CD8-positive, alpha-beta T cell (primary cell): ENCODE measurements at places on chromosomes 1 and 21.

DNA sequence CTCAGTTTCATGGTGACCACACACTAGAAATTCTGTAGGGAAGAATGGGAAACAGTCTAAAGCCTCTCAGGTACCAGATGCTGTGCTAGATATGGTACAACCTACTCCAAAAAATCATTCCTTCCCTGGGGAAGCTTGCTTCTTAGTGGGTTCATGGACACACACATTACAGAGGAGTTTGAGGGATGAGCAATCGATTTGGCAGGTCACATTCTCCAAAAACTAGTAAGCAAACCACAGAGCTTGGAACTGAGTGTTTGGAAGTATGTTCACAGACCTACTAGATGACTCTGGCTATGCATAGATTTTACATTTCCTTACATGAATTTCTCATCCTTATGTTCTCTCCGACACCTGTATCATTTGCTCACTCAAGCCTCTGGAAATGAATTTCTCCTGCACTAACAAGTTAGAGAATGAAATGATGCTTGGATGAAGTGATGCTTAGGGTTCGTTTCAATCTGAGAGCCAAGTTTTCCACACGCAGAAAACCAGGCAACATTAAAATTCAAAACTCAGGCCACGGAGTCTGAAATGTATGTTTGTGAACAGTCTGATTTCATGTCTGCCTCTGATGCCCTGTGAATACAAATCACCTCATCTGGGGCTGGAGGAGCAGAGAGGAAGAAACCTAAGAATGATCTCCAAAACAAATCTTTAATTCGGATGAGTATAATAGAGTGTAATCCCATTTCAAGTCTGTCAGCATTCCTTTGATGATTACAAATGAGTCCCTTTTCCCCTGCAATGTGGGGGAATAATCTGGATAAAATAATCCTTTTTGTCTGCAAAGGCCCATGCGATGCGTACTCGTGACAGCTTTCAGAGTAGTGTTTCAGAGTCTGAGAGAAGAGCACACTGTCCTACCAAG lies 11.0 kb downstream of the EVA1C start:
- no peak for DNase-seq

GRCh38 chr1:39687243-39687642 lies 4.0 kb downstream of the HPCAL4 start:
- DNase-seq, result no peak

DNA sequence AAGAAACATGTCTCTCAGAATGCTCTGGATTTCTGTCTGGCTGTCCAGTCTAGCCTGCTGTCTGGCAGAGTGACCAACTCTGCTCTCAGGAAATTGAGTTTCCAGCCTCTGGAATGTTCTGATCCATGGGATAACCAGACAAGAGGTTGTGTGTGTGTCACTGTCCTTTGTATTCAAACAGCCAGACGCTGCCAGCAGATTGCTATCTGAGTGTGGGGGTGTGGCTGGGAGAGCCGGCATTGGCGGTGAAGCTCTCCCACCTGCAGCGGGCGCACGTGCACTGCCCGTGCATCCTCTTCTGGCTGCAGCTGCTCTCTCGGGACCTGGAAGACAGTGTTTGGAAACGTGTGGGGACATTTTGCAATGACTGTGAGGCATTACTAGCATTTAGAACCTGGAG lies 26.1 kb downstream of the PKP1 start:
- DNase-seq, result no peak

GRCh38 chr1:160374306-160375110 lies 7.6 kb downstream of the NHLH1 start:
- DNase-seq, result no peak

DNA sequence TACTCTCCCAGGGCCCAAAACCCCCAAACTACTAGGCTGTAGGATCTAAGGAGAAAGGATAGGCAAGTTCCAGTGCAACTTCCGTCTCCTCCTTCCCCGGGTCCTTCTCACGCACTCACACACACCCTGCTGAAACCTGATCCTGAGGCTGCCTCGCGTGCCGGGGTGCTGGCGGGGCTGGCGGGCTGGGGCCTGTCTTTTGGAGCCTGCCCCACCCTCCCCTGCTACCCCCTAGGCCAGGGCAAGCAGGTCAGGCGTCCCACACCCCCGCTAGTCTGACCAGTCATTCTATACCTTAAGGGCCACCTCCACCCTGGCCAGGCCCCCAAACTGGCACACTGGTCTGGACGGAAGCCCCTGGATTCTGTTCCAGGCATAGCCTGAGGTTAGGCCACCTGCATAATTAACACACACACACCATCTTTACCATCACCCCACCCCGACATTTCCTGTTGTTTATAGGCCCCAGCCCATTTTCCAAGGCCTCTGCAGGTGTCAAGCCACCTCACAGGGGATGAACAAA lies 48.3 kb upstream of the ARTN start:
- DNase-seq, result no peak

DNA sequence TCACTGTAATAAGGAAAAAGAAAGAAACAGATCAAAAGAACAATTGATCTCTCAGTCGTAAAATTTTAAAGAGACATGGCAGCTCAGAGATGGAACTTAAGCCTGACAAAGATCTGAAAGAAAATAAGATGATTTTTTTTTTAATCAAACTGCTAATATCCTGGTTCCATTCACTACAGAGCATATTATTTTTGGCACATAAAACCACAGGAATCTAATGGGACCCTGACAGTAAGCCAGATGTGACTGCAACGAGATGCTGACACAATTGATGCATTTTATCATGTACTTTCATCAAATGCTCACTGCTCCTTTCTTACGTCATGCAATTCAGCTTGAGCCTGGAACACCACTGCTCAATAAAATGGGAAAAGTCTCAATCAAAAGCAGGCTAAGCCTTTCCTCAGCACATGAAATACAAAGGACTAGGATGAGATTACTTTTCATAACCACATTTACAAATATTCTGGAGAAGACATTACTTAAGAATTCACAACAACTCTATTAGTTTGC lies 16.6 kb downstream of the GPATCH2 start:
- DNase-seq, result no peak

- no peak for DNase-seq
These were observed 38.0 kb upstream of the SERBP1 start for GRCh38 chr1:67468066-67468718.

- no peak for DNase-seq
These were observed 4.0 kb downstream of the HYI start for GRCh38 chr1:43449708-43450069.

DNA sequence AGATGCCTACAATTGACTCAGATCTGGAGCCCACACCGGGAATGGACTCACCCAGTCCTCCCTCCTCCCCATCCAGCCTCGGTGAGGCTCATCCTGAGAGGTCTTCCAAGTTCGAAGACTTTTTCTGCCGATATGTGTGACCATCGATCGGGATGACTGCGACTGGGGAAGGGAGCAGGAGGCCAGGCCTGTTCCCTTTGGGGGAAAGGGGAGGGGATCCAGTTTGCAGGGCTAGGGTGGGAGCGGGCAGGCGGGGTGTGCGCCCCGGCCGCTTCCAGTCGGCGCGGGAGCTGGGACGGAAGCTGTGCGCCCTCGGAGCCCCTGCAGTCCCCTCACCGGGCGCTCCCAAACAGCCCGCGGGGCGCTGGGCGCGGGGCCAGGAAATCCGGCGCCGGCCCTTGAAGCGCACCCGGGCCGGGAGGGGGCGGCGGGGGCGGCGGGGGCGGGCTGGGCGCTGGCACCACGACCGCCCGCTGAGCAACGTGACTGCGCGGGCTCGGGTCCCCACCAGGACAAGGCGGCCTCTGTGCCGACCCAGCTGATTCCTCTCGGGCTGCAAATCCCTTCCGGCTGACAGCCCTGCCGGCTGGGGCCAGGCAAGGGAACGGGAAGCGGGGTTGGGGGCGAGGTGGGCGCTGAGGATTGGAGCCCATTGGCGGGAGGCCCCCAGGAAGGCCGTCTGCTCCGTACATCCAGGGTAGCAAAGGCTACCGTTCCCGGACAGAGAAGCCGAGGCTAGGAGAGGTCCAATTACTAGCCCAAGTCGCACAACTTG lies 103.9 kb downstream of the EBNA1BP2 start:
- peak; percentile 46 for DNase-seq

DNA sequence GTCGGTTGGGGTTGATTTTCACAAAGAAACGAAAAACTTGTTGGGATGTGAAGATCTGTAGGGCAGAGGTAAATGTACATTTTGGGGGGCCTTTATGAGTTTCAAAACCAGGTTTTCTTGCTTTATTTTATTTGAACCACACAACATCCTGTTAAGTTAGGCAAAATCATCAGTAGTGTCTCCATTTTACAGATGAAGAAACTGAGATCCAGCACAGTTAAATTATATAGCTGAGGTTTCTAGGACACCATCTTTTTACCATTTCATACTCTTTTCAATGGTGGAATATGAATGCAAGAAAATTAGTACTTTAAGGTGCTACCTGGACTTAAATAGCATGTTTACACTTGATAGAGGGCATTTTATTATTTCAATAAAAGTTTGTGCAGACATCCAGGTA lies 187.7 kb downstream of the NFIA start:
- no peak for DNase-seq

DNA sequence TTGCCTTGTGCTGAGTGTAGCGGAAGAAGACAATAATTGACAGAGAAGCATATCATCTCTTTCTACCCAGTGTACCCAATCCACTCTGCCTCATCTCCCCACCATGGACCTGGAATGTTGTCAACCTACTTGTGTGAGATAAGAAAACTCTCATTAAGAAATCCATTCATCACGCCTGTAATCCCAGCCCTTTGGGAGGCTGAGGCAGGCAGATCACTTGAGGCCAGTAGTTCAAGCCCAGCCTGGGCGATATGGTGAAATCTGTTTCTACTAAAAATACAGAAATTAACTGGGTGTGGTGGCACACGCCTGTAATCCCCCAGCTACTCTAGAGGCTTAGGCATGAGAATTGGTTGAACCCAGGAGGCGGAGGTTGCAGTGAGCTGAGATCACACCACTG lies 209.6 kb downstream of the PBX1 start:
- no peak for DNase-seq

DNA sequence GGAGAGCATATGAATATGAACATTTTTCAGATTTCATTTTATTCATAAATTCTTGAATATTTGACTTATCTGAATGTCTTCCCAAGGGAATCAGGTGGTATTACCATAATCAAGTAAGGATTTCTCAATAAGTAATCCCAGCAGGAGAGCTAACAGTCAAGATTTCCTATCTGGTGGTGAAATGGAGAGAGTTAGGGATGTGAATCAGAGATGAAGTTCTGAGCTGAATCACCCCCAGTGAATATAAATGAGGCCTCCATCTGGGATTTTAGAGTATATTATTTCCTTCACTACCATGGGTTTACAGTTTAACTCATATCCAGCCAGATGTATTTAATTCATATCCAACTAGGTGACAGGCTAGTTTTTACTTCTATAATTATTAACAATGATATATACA lies 61.5 kb upstream of the RGS2 start:
- DNase-seq, result no peak

DNA sequence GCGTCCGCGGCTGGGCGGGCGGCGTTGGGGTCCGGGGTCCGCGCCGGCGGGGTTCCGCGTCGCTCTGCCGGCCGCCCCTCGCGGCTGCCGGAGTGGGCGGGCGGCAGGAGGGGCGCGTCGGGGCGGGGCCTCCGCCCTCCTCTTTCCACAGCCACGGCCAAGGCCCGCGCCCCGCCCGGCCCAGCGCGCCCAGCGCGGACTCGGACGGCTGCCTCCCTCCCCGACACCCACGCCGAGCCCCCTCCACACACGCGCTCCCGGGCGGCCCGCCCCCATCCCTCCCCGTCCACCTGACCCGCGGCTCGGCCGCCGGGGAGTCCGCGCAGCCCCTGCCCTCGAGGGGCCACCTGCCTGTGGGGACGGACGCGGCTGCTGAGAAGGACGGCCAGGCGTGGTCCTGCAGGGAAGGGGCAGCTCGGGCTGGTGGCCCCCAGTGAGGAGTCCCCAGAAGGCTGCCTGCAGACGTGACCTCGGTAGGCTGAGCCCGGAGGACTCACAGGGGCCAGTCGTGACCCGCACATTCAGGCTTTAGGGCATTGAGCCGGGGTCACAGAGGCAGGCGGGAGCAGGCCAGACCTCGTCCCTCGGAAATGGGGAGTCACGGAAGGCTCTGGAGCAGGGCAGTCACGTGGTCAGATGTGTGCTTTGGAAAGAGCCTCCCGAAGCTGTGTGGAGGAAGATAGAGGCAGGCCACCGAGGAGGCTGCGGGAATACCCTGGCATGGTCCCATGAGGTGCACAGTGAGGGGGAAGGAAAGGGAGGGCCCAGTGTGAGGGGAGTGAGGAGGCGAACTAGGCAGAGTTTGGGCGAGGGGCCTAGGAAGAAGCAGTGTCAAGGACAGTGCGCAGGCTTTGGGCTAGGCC lies at the start of gene COL8A2:
TSS of gene COL8A2 (minus strand) at position 94 of the 863 bp plus-strand sequence. CDS start 24,980 bp downstream, outside the sequence.
- no peak for DNase-seq

DNA sequence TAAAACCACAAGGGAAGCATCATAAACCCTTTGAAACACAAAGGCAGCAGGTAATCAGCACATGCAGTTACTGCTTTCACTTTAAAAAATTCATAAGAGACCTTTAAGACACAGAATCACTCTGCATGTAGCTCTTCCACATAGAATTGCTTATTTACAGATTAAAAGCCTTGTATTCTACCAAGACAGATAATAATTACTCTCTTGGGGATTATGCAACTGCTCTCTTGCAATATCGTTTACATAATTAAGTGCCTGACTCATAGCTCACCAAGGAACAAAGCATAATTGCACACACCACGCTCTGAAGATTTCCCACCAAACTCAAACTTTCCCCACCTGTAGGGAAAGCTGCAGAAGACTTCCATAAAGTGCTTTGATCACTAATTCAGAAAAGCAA lies 87.9 kb downstream of the VAV3 start:
- DNase-seq, result no peak
